SHP77 (cell line): ENCODE measurements at places on chromosomes 7 and 10.
A peak's percentile ranks its signal among the peaks of the same experiment; 100 is the strongest.

GRCh38 chr7:81846398-81846797 lies 76.6 kb upstream of the HGF start:
- DNase-seq: no peak

- peak; percentile 1 for DNase-seq
Observed at GRCh38 chr10:88791924-88792323, 10.6 kb upstream of the LIPM start.

DNA sequence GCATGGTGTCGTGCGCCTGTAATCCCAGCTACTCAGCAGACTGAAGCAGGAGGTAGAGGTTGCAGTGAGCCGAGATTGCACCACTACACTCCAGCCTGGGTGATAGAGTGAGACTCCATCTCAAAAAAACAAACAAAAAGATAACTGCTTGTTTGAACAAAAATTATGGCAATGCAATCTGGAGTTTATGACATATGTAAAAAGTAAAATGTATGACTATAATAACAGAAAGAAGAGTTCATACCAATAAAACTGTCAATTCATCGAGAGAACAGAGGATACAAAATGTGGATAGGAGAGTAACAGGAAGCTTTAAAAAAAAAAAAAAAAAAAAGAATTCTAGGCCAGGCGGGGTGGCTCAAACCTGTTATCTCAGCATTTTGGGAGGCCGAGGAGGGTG lies 19.2 kb downstream of the SLC25A16 start:
- DNase-seq: no peak

- no peak for DNase-seq
Observed at GRCh38 chr10:90087197-90088023, 386.0 kb downstream of the KIF20B start.

DNA sequence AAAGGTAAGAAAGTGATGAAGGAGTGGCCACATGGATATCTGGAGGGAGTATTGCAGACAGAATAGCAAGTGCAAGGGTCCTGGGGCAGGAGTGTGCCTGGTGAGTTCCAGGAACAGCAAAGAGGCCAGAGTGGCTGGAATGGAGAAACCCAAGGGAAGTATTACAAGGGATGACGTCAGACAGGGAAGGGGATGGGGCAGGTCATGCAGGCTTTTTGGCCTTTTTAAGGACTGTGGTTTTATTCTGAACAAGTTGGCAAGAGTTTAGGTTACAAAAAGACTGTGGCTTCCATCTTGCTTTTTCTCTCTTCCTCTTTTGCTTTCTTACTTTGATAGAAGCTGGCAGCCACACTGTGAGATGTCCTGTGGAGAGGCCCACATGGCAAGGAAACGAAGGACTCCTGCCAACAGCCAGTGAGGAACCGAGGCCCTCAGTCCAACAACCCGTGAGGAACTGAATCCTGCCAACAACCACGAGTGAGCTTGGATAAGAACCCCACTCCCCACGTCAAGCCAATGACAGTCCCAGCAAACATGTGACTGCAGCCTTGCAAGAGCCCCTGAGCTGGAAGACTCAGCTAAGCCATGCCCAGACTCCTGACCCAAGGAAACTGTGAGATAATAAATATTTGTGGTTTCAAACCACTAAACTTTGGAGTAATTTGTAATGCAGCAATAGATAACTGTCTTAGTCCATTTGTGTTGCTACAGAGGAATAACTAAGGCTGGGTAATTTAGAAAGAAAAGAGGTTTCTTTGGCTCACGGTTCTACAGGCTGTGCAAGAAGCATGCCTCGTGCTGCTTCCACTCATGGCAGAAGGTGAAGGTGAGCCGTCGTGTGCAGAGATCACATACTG lies 19.8 kb upstream of the KDM7A start:
- DNase-seq: no peak

DNA sequence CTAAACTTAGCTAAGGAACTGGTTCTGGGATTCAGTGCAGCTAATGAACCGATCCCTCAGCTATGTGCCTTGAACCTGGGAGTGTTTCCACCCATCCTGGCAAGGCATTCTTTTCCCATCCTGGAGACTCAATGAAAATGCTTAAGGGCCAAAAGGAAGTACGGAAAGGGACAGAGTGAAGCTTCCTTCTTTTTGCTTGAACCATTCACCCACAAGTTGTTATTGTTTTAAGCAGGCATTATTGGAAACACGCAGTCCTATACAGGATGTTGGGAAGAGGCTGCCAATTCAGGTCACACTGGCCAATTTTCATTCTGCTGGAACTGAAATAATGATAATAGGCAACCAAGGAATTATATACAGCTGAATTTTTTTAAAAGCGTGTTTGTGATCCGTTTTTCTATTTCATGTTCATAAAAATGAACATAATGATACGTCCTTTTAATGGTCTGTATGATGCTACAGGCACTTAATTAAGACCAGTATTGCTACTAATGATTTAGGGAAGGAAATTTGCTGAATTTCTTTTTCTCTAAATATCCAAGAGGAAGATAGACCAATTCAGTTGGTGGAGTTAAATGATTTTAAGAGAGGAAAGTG lies 57.8 kb upstream of the FZD1 start:
- DNase-seq: no peak

- DNase-seq: peak; percentile 2
Observed at GRCh38 chr7:97499204-97499603, 232.7 kb upstream of the TAC1 start.

- no peak for DNase-seq
Observed at GRCh38 chr10:97349752-97350513, 15.4 kb upstream of the FRAT2 start.

GRCh38 chr7:46029111-46029704 lies 108.1 kb upstream of the IGFBP3 start:
- no peak for DNase-seq

DNA sequence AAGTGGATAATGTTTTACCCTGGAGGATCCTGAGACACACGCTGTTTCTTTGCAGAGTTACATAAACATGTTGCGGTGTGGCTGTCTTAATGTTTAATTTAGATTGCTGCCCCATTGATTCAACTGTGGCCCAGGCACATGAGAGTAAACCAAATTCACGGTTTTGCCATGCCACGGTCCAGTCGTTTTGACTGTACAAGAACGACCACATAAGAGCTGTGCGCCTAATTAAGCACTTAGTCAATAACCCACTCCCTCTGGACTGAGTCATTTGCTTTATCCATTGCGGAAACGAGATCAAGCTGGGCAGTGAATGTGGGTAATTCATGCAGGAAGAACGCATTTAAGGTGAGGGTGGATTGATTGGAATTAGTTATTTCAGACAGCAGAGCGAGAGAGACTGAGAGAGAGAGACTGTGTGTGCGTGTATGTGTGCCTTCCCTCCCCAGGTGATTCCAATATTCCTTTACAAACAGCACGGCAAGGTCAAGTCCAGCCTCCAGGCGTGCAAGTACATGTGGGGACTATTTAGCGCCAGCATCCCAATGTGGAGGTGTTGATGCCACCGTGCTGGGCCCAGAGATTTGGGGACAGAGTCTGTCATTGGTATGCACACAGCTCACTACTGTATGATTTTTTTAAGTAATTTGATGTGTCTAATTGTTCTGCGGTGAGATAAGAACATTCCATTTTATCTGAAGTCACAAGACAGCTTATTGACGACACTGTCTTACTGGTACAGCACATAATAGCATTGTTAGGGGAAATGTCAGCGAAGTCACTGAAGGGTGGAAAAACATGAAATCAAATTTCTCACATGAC lies 8.4 kb upstream of the TEX36 start:
- DNase-seq: no peak

DNA sequence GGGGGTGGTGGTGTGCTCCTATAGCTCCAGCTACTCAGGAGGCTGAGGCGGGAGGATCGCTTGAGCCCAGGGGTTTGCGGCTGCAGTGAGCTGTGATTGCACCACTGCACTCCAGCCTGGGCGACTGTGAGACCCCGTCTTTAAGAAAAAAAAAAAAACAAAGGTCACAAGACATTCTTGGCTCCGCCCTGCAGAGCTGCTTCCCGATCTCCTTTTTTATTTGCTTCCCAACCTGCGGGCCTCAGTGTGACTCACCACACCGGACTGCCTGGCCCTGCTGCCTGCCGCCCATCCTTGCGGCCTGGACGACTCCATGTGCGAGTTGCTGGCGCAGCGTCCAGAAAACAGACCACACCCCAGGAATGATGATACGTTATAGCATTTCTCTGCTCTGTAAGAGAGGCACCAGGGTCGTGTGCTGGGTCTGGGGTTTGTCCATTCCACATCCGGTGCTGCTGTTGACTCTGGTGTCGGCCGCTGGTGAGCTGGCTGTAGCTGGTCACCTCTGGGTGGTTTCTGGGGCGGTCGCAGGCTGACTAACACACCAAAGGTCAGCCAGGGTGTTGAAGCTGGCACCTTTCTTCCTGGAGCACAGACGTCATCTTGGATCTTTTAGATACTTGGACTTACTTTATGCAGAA lies 123.6 kb downstream of the TCF7L2 start:
- DNase-seq: no peak

- DNase-seq: no peak
Observed at GRCh38 chr7:81944058-81944457, 174.2 kb upstream of the HGF start.

DNA sequence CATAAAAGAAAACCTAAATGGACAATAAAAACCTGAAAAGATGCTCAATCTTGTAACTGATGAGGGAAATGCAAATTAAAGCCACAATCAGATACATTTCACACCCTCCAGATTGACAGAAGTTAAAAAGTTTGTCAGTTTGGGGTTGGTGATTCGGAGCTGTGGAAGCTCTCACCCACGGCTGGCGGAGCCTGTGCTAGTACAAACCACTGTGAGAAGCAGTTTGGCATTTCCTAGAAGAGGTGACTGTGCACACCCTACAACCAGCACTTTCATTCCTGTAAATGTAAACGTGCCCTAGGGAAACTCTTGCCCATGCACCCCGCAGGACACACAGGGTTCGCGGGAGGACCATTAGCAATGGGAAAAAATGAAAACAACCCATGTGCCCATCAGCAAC lies 114.1 kb downstream of the BMS1 start:
- no peak for DNase-seq

- no peak for DNase-seq
Observed at GRCh38 chr10:90354914-90355313, 502.9 kb downstream of the HTR7 start.

DNA sequence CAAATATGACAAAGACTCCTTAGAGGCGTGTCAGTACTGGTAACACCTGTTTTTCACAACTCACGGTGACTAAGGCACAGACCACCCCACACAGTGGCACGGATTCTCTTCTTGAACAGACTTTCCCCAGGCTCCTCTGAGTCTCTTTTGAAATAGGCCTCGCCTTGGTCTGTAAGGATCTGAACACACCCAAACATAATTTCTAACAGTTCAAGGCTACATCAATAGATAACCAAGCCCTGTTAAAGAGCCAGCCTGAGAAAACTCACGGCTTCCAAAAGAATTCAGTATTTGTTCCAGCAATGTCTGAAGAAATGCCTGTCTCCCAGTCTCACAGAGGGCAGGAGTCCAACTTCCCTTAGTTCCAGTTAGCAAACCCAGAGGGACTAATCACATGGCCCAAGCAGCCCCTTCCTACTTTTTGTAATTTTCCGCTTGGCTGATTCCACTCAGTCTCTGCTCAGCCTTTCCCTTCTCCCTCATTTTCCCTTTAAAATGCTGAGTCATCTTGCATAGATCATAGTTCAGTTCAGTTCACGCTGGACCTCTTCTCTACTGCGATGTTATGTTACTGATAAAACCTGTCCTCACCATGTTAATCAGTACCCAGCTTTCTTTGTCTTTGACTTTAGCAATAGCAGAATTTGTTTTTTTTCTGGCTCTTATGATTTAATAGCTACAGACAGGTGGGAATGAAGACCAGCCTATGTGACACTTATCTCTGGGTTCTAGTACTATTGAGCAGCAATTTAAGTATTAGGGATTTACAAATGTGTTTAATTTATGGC lies 22.6 kb upstream of the AKR1C3 start:
- peak; percentile 93 for DNase-seq

- no peak for DNase-seq
Observed at GRCh38 chr10:114526126-114526503, 121.8 kb upstream of the AFAP1L2 start.

GRCh38 chr10:123146013-123146893 lies 1.7 kb upstream of the HMX2 start:
- DNase-seq: no peak

DNA sequence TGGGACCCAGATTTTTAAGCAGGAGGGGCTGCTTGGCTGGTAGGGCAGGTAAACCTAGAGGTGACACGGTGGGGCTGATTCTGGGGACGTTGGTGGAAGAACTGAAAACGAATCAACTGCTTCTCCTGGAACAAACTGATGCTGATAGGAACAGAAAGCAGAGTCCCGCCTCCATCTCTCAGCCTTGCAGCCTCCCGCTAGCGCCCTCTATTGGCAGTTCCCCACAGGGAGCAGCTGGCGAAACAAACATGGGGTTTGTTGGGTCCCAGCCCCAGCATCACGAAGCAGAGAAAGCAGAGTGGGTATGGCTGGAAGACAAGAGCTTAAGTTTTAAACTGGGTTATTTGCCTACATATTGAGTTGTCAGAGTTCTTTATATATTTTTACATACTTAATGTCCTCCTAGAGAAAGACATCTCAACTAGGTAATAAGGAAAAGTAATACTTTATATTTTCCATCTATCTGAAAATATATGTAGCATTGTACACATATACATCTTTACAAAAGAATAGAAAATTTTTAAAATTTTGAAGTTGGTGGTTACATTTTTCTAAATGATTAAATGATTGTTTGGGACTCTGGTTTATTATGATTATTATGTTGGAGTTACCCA lies 42.3 kb upstream of the FOXI2 start:
- DNase-seq: peak; percentile 50

GRCh38 chr7:157337316-157338149 lies 729 bp downstream of the DNAJB6 start:
- no peak for DNase-seq

DNA sequence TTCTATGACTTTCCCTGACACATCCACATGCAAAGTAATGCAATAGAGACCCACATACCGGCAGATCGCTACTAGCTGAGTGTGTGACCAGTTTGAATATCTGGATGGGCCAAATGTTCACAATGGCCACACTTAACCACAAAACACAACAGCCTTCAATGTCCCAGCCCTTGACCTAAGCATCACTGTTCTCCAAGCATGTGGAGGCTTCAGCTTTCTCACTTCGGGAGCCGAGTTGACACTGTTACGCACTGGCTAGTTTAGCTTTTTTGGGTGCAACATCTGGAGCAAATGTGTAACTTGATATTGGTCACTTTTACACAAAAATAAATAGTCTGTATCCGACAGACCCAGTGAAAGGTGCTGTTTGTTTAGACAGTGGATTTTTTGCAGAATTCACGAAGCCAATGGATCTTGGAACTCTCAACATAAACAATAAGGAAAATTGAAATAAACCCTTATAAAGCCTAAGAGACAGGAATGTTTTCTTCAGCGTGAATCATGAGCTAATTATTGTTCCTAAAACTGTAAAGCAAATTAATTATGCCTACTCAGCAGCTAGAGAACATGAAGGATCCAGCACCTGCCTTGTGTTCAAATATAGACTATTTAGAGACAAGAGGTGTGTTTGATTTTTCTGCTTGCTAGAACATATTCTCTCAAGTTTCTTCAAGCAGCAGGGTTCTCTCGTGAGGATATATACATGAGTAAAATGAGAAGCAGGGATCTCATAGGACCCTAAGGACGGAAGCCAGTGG lies 117.6 kb upstream of the JCAD start:
- DNase-seq: no peak

GRCh38 chr10:80518807-80519360 lies 18.8 kb upstream of the SH2D4B start:
- no peak for DNase-seq
